Central memory CD4-positive, alpha-beta T cell (primary cell): ENCODE measurements at places on chromosomes 7 and 10.

DNA sequence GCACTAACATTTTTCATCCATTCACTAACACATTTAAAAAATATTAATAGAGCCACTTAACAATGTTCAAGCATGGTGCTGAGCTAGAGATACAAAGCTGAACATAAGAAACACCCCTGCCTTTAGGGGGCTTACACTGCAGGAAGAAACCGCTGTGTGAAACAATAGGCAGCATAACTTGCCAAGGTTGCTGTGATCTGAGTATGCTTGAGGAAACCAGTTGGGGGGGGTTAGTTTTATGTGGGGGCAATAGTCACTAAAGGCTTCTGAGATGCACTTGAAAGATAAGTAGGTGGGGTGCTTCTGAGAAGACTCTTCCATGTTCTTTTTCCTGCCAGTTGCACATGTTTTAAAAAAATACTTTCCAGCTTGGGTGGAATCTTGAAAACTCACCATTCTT, 2.8 kb downstream of the RBM17 start:
- DNase-seq: no peak

- DNase-seq: no peak
Measured at GRCh38 chr10:43873717-43874116, 225.0 kb upstream of the ZNF32 start.

- DNase-seq: no peak
Measured at GRCh38 chr10:126059076-126059826, 162.9 kb downstream of the FANK1 start.

DNA sequence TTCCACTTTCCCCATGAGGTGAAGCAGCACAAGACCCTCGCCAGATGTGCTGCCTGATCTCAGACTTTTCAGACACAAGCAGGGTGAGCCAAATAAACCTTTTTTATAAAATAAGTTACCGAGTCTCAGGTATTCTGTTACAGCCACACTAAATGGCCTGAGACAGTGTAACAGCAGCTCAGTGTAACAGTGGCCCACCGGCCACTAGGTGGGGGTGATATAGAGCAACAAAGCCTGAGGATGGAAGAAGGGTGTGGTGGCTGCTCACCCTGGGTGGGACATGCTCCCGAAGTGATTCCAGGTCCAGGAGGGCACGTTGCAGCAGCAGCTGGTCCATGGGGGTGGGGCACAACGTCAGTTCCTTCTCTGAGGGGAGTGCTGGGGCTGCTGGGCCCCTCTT, 44.6 kb downstream of the BMS1 start:
- DNase-seq: no peak

DNA sequence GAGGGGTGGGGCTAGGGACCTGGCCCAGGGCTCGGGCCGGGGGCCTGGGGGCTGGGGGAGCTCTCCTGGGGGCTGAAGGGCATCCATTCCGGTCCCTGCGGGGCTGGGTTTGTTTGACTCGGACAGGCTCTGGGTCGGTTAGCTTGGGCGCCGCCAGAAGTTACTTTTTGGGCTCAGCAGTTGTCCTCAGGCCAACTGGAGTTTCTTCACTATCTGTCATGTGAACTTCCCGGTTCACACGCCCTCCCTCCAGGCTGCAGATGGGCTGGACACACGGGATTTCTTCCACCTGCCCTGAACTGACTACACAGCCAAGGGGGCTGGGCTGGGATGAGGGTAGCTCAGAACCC, 3.8 kb downstream of the SLC4A2 start:
- DNase-seq: no peak

DNA sequence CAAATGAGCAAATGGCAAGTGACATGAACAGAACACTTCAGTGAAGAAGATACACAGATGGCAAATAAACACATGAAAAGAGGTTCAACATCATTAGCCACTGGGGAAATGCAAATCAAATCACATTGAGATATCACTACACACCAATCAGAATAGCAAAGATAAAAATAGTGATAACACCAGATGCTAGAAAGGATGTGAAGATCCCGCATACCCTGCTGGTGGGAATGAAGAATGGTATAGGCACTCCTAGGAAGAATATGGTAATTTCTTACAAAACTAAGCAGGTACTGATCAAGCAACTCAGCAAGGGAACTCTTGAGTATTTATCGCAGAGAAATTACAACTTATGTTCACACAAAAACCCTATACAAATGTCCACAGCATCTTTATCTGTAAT, 11.2 kb downstream of the LAMB4 start:
- DNase-seq: no peak
